Progenitor cell of endocrine pancreas (in vitro differentiated cells): ENCODE measurements at places on chromosomes 1 and 21.

DNA sequence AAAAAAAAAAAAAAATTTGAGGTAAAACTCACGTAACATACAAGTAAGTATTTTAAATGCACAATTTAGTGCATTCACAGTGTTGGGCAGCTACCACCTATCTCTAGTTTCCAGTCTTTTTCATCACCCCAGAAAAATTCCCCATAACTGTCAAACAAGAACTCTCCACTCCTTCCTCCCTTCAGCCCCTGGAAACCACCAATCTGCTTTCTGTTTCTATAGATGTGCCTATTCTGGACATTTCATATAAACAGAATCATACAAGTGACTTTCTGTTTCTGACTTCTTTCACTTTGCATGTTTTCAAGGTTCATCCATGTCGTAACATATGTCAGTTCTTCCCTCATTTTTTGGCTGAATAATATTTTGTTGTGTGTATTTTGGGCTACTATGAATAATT lies 24.9 kb upstream of the ETS2 start:
- DNase-seq: no peak

DNA sequence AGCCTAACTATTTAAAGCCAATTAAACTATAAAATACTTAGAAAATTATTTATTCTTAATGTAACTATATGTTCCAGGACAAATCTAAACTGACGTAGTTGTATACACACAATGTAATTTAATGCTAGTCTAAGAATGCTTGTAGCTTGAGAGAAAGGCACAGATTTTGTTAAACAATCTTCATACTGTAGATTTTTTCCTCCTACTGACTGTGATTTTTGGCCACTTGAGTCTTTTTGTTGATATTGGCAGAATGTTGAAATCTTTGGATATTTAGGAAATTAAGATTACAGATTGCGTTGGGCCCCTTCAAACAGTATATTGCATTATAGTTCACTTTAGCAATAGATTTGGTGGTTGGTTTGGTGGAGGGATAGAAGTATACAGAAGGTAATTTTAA lies 40.5 kb downstream of the ATF3 start:
- DNase-seq: no peak

DNA sequence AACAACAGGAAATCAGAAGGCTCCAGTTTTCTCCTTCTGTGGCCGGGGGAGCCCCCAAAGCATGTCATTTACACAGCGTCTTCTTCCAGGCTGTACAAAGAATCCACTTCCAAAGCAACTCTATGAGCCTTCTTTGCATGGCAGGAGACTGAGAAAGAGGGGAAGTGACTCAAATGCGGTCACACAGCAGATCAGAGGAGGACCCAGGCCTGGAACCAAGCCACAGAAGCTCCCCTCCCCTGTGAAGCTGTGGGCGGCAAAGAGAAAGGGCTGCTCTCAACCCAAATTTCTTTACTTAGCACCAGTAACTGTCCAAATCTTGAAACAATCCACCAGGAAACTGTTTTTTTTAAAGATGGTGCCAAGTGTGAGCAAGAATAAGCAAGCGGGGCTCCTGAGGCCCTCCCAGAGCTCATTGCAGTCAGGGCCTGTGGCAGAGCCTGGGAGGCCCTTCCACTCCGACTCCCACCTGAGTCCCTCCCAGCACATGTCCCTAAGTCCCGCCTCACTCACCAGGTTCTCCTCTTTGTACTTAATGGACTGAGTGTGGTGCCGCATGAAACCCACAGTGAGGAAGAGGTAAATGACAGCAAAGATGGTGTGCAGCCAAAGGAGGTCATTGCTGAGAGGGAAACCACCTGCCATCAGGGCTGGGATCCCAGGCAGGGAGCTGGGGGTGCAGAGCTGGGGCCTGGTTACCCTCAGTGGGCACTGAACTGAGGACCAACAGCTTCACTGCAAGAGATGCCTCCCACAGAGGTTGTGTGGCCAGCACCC lies 15.9 kb downstream of the TMEM63A start:
- no peak for DNase-seq

- no peak for DNase-seq
These were observed 7.3 kb upstream of the STUM start for GRCh38 chr1:226541231-226541630.

DNA sequence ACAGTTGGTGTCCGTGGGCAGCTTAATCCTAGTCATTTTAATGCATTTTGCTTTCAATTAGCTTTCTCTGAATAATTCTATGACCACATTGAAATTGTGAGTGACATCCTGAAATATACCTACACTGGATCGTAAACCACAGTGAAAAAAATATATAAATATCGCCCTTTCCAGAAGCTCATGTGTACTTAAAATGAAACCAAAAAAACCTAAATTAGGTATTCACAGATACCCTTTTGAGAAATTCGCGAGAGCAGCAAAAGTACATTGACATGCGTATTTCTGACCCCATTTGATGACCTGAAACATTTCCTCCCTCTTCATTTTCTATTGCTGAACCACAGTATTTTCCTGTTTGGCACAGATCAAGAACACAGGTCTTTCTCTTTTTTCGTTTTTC lies 253.8 kb downstream of the LTN1 start:
- DNase-seq: no peak

DNA sequence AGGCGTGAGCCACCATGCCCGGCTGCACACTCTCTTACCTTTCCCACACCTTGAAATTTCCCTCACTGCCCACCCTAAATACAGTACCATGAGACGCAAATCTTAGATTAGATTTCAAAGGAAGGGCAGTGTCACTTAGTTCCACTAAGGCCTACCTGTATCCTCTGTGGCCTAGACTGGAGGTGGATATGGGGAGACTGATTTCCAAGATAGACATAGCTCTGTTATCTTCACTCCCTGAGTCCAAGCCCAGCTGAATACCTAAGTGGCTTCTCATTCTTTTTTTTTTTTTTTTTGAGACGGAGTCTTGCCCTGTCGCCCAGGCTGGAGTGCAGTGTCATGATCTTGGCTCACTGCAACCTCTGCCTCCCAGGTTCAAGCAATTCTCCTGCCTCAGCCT lies 89.0 kb downstream of the SLC16A1 start:
- DNase-seq: no peak

- no peak for DNase-seq
These were observed 27.4 kb downstream of the AK4 start for GRCh38 chr1:65175171-65176055.
